ENCODE measurements at places on chromosomes 2 and 18.

DNA sequence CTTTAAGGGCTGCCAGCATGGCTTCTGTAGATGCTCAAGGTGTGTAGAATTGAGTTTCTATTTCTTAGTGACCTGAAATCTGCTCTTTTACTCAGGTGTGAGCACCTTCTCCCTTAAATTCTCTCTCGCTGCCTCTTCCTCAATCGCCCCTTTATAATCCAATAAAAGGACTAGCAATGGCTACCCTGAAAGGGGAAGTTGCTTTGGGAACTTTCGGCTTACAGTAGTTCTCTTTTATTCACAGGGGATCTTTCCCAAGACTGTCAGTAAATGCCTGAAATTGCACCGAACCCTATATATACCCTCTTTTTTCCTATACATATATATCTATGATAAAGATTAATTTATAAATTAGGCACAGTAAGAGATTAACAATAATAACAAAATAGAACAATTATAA lies 121.8 kb downstream of the ACTR3 start:
- no peak for DNase-seq

DNA sequence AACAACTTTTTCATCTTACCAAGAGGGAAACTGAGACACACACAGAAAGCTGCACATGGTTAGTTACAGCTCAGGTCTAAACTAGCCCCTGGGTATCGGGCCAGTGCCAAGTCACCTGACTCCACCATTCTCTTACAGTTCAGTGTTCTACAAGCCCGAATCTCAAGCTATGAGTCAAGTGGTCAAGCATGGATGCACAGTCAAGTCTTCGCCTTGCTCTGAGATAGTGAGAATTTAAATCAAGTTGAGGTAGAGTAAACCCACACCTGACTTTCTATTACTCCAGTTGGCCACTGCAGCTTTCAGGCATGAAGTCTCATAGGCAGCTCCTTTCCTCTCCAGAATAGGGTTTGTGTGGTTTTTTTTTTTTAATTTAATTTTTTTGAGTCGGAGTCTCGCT lies 34.5 kb upstream of the ARL5A start:
- DNase-seq = no peak

- DNase-seq = no peak
Measured at GRCh38 chr2:70607121-70607561, 53.5 kb upstream of the TGFA start.

- no peak for DNase-seq
Measured at GRCh38 chr18:62384610-62385097, 59.5 kb downstream of the TNFRSF11A start.

- DNase-seq = no peak
Measured at GRCh38 chr2:176745543-176746200, 466.9 kb upstream of the HNRNPA3 start.

DNA sequence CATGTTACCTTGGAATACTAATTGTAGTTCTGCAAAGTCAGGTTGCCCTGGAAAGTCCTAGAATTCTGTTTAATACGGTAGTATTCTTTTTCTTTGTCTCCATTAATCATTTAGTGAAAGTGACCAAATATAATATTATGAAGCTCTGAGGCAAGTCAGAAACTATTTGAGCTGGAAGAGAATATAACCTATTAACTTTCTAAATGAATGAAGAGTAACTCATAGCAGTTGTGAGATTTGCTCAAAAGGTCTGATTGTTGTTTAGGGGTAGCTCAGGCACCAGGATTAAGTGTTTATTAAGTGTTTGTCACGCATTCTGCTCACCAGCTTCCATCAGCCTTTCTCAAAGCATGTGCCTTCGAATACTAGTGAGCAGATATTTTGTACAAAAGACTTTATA lies 46.7 kb upstream of the SERPINE2 start:
- DNase-seq = no peak

- no peak for DNase-seq
Measured at GRCh38 chr2:95021847-95022246, 3.7 kb upstream of the MAL start.

- no peak for DNase-seq
Measured at GRCh38 chr2:203451011-203451410, 84.1 kb downstream of the RAPH1 start.

Measured in T1000 (cell line).